ENCODE measurements at places on chromosomes 13 and 19.

GRCh38 chr19:46270521-46271256, 26.2 kb upstream of the HIF3A start:
- no peak for DNase-seq

DNA sequence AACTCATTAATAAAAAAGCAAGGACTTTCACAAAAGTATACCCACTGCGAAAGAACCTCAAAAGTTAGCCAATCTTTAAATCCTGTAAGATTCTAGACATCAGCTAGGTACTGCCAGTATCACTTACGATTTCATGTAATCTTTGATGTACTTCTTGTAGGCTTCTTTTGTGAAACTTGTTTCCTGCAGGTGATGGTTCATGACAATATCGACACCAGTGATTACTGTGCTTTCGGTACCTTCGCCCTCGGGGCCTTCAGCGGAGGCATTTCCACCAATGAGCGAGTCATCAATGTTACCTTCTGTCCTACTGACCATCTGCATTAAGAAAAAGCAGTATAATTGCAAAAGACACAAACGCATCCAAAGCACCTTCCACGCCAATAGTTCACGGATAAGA, 1.1 kb downstream of the TPT1 start:
- no peak for DNase-seq

- no peak for DNase-seq
Observed at GRCh38 chr19:2477141-2477710, 1.3 kb downstream of the GADD45B start.

DNA sequence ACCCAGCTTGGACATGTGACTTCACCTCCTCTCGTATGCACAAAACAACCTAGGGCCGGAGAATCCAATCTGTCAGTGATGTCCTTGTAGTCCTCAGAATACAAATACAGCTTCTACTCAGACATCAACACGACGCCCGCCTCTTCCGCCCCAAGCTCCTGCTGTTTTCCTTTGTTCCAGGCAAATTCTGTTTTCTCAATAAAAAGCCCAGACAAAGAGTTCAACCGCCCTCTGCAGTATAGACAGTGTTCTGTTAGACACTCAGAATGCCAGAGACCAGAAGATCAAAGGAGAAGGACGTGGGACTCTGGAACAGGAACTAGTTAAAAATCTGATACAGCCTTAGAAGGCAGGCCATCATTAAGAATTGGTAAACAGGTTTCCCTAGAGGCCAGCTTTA, 42.0 kb upstream of the GGACT start:
- peak; percentile 3 for DNase-seq

DNA sequence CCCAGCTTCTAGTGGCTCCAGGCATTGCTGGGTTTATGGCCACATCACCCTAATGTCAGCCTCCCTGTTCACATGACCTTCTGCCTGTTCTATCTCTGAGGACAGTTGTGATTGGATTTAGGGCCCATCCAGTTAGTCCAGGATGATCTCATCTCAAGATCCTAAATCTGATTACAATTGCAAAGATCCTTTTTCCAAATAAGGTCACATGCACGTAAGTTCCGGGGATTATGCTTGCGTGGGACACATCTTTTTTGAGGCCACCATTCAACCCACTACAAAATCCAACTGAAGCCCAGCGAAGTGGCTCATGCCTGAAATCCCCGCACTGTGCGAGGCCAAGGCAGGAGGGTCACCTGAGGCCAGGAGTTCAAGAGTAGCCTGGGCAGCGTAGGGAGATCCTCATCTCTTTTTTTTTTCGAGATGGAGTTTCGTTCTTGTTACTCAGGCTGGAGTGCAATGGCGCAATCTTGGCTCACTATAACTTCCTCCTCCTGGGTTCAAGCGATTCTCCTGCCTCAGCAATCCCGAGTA, 12.3 kb downstream of the PLD3 start:
- no peak for DNase-seq

GRCh38 chr13:78770601-78771000, 111.6 kb upstream of the OBI1 start:
- no peak for DNase-seq

DNA sequence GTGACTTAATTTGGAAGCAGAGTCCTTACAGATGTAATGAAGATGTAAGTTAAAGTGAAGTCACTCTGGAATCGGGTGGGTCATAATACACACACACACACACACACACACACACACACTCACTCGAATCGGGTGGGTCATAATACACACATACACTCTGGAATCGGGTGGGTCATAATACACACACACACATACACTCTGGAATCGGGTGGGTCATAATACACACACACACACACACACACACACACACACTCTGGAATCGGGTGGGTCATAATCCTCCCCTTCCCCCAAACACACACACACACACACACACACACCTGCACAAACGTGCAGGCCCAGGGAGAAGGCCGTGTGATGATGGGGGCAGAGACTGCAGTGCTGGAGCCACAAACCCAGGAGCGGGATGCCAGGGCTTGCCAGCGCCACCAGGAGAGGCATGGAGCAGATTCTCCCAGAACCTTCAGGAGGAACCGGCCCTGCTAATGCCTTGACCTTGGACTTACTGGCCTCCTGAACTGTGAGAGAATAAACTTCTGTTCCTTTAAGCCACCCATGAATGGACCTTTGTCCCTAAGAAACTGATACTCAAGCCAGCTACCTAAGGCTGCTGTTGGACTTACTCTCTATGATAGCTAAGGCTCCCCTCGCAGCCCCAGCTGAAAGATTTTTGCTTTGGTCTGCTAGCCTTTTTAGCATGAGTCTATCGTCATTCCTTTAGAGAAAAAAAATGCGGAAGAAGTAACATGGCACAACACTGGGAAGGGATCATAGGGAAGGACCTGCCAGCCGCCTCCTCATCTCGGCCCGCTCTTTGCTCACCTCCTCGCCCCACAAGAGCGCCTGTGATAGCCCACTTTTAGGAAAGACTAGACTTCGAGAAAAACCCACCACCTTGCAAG, 136.2 kb upstream of the RNF113B start:
- no peak for DNase-seq

GRCh38 chr13:97124915-97125809, 97.0 kb upstream of the MBNL2 start:
- DNase-seq: no peak

DNA sequence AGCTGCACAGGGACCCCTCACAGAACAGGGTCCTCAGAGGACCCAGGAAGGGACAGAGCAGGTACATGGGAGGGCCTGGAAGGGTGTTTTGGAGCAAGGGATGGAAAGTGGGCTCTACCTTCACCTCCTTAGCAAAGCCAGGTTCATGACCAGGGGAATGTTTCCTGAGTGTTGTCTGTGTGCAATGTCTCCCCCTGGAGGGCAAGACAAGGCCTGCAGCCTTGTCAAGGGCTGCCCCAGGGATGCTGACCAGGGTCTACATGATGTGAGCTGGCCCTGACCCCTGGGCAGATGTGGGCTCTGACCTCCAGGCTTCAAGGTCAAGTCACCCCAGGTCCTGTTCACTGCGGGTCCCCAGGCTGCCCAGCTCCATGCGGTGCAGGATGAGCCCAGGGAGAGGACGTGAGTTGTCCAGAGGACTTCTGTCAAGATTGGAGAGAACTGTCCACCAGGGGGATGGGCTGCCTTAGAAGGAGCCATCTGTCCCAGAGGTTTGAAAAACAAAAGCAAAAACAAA, 1.0 kb upstream of the CEACAM1 start:
- DNase-seq: no peak

GRCh38 chr19:48170817-48171347, 402 bp downstream of the ZSWIM9 start:
- no peak for DNase-seq

DNA sequence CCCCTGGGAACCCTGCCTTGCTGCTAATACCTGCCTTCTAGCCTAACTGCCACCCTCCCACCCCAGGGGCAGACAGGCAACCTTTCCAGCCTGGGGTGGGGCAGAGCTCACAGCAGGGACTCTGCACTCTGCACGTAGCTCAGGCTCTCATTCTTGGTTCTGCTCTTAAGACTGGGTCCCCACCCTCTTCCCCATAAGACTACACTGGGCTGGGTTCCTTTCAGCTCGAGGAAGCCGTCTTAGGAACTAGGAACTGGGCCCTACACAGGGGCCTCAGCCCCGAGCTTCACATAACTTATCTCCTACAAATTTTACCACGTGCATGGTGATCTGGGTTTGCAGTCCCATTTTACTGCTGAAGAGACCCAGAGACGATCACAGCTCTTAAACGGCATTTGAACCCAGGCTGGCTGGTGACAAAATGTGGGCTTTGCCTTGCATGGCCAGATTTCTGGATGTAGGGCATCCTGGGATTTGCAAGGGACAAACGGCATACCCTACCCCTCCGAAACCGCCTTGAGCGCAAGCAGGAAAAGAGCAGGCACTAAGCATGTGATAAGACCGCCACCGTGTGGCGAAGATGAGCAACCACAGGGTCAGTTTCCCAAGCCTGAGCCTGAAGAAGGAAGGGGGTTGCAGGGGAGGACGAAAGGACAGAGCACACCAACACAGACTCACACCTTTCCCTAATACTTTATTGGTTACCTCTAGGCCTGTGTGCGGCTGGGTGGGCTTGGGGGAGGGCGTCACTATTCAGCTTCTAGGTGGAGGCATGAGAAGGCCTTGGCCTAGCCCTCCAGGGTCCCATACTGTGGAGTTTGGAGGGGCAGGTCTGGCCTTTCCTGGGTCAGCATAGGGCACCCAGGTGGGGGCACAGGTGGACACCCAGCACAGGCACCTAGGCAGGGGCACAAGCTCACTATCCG, 5.1 kb downstream of the JUNB start:
- DNase-seq: no peak

DNA sequence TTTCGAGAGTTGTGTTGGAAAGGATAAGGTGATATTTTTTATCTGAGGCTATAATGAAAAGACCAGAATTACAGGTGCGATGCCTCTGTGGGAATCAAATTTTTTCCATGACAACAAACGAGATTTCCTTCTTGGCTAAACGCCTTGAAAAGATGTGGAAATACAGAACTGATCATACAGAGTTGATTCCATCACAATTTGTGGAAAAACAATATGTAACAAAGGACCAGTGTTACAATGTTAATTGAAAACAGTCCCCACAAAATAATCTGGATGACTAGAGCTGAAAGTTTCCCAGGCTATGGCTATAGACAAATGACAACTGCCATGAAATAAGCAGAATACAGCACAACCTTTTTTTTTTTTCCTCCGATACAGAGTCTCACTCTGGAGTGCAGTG, 628.9 kb downstream of the DIAPH3 start:
- DNase-seq: no peak

- DNase-seq: no peak
Observed at GRCh38 chr19:5567970-5568407, 236 bp upstream of the TINCR start.

DNA sequence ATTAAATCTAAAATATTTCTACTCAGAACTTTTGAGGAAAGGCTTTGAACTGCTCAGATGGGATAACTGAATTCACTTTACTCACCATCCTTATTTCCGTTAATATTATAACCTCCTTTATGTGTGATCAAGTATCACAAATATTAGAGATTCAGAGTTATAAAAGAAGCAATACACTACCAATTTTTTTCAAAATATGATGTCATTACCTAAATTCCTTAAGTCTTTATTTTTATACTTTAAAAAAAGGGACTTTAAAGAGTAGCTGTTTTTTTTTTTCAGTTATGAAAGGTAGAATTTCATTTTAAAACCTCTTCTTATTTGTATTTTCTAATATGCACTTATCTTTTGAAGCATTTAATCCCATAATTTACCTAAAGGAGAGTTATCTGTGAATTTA, 239.5 kb downstream of the DIAPH3 start:
- no peak for DNase-seq

- DNase-seq: no peak
Observed at GRCh38 chr13:78758549-78758948, 99.6 kb upstream of the OBI1 start.

DNA sequence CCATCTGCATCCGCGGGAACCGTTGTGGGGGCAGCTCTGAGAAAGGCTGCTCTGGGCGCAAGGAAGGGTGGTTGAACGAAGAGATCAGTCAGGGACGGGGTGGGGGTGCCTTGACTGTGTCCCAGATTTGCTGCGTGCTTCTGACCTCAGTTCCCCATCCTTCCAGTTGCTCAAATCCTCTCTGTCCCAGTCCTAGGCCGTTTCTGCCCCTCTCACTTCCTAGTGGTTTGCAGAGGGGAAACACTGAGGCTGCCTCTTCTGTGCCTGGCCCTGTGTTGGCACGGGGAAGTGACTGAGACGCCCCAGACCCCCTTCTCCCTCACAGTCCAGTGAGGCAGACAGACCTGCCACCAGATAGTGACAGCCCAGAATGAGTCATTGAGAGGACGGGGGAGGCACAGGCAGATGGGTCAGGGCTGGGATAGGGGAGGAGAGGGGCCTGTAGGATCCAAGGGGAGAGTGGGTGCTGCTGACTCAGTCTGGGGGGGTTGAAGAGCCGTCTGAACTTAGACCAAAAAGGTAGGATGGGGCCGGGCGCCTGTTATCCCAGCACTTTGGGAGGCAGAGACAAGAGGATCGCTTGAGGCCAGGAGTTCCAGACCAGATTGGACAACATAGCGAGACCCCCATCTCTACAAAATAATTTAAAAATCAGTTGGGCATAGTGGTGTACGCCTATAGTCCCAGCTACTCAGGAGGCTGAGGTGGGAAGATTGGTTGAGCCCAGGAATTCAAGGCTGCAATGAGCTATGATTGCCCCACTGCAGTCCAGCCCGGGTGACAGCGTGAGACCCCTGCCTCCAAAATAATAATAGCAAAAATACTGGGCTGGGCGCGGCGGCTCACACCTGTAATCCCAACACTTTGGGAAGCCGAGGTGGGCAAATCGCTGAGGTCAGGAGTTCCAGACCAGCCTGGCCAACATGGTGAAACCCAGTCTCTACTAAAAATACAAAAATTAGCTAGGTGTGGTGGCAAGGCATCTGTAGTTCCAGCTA, 26.5 kb downstream of the NUMBL start:
- DNase-seq: no peak

DNA sequence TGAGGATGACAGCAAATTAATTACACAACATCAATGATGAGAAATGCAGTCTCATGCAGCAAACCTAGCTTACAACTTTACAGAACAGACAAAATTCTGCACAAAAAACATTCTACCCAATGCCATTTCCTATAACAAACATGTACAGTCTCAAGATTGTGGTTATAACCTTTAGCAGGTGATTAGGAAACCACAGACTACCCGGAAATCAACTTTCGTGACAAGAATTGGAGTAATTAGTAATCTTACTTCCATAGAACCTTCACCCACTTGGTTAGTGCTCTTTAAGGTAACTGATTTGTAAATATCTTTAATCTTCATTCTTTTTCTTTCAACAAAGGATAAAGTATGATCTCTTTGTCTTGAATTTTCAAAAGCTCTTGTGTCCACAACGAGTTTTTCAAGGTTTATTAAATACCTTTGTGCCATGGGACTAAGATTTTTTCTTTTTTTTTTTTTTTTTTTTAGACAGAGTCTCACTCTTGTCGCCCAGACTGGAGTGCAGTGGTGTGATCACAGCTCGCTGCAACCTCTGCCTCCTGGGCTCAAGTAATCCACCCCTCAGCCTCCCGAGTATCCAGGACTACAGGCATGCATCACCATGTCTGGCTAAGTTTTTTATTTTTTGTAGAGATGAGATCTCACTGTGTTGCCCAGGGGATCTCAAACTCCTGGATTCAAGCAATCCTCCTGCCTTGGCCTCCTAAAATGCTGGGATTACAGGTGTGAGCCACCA, 78.8 kb downstream of the MAP4K1 start:
- no peak for DNase-seq
